ENCODE measurements at places on chromosomes 7 and 10. TPM values are rescaled to one million over a fixed set of nuclear protein-coding genes. Genes with fewer than 3 reads are reported as not detected.

DNA sequence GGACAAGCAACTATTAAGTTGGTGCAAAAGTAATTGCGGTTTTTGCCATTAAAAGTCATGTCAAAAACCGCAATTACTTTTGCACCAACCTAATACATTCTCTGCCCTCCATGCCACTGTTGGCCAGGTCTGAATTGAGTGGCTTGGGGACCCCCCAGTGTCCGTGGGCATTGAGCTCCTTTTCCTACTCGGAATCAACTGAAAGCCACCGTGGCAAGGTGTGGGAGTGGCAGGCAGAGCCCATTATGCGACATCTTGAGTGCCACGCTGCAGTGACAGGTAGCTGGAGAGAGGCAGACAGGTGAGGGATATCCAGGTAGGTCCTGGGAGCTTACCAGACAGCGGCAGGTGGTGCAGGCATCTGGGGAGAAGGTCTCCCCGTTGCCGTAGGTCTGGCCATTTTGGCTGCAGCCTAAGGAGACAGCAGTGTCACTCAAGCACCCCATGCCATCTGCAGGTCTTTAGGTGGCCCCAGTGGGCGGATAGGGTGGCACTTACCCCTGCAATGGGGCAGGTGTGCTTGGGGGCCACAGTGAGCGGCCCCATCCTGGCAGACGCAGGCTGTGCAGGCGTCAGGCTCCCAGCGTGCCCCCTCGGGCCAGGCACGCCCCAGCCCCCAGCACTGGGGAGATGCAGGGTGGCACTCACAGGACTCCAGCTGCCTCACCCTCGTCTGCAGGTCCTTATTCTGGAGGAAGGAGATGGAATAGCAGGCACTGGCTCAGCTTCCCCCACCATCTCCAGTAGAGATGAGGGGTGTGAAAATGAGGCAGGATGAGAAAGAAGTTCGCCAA, 3.5 kb downstream of the KCP start:
- peak; percentile 61 for DNase-seq

GRCh38 chr7:64888901-64889685, 14.0 kb upstream of the ZNF273 start:
- peak; percentile 86 for DNase-seq

- DNase-seq, result no peak
Measured at GRCh38 chr7:37915438-37915837, 1.2 kb downstream of the SFRP4 start.

Gene GARIN1A
- 0.26 TPM for total RNA-seq

Gene HOXA1
- total RNA-seq, result 0.63 TPM
